ENCODE measurements at places on chromosomes 12 and 14. TPM values are rescaled to one million over a fixed set of nuclear protein-coding genes. Genes with fewer than 3 reads are reported as not detected.

Gene ABCC9
- 28.3 TPM for total RNA-seq

Gene ZFP36L1
- 47.1 TPM for total RNA-seq

DNA sequence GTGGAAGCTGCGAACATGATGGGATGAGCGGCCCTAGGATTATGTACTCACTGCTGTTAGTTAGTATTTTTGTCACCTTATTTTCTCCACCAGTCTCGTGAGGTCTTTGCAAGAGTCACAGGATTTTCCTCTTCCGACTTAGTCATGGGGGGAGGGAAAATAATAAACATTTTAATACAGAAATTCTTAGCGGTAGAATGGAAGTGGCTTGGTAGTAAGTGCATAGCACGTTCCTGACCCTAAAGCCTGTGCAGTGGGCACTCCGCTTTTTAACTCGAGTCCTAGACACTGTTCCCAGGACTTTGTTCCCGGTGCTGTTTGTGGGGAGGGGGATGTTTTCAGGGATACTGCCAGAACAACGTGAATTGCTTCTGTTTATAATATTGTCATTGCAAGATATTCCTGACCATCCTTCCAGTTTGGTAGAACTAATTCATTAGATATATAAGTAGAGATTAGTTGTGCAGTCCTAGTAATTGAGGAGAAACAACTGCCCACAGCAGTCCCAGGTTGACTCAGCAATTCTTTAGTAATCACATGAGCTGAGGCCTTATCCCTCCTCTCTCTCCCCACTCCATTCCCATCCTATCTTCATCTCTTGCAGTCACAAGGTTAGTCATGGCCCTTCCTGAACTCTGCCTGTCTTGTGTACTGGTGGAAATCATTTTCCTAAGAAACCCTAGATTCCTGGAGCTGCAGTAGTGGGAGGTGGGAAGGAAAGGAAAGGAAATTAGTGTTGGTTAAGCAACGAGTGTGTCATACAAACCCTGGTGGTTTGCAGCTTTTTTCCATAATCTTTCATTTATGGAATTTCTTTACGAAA is 799 bp downstream of the SLC38A6 start:
- peak overlapping the region; percentile 96 for H3K27ac ChIP-seq
- peak overlapping the region; percentile 91 for H3K4me3 ChIP-seq
- peaks cover 13% of the 10 kb centered on the region for H3K36me3 ChIP-seq
- peak; percentile 65 for DNase-seq

Gene SLC6A13
- not detected for total RNA-seq

DNA sequence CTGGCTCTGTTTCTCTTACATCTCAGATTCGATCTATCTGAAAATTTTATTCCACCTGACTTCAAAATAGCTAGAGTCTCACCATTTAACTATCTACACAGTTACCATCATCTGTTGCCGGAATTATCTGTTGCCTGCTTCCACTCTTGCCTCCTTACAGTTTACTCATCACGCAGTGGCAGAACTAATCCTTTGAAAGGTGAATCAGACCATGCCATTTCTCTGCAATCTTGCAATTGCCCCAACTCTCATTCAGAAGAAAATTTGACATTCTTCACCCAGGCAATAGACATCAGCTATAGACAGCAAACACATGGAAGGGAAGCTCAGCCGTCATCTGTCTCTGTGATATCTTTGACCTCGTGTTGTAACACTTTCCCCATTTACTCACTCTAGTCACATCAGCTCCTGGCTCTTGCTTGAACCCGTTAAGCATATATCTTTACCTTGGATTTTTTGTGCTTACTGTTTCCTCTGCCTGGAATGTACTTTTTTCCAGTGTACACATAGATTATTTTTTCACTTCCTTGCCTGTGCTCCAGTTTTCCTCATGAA is 85.5 kb downstream of the PDE3A start:
- DNase-seq: no peak
- peaks cover 34% of the 10 kb centered on the region for H3K4me1 ChIP-seq
- H3K27ac ChIP-seq: no peak overlapping the region
- H3K27me3 ChIP-seq: no peaks in the 10 kb centered on the region

Gene EP400
- 14.5 TPM for total RNA-seq

DNA sequence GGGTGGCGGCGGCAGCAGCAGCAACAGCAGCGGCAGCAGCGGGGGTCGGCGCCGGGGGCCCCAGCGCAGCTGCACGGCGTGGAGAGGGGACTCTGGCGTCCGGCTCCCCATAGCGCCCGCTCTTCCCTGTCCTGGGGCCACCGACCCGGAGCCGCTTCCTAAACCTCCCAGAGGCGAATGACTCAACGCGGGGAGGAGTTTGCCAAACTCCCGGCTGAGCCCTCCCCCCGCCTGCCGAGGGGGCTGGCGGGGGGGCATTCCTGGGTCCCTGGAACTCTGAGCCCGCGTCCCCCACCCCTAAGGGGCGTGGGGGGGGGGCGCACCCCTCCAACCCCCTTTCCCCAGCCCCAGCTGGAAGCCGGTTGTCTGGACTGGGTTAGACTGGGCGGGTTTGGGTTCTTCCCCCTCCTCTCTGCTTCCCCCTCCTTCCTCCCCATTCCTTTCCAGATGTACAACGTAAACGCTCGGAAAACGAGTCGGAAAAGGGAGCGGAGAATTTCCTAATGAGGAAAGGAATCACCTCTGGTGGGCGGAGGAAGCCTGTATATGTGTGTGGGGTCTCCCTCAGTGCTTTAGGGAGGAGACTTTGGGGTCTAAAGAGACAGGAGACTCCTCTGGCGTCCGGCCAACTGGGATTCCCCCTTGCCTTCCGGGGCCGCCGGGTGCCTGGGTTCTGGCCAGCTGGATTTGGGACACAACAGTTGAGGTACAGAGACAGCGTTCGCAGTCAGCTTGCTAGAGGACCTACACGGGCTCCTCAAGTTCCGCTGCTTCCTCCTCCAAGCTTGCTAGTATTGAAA is at the start of gene ITGA5:
TSS of gene ITGA5 (minus strand) at position 179 of the 800 bp plus-strand sequence. CDS start at position 111, 68 bp downstream.
- peak; percentile 98 for DNase-seq
- H3K4me3 ChIP-seq: peak within 1 kb of the TSS; percentile 80
- peaks cover 75% of the 10 kb centered on the region for H3K4me1 ChIP-seq

DNA sequence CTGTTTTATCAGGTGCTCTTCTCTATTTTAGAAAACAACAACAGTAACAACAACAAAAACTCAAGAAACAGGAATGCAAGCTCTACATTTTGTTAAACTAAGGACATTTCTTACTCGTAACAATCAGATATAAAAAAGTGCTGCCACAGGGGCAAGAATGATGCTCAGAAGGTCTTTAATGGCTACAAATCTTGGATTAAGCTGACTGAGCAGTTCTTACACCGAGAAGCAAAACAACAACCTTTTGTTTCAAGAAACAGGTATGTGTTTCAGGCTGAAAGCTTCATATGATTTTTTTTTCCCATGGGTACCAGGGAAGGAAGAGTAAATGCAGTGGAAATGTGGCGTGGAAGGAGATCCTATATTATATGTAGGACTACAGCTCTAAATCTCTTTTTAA is 786.8 kb upstream of the FBXO33 start:
- H3K36me3 ChIP-seq: no peaks in the 10 kb centered on the region
- no peaks in the 10 kb centered on the region for H3K4me1 ChIP-seq

GRCh38 chr14:89215531-89215930 is 201.5 kb downstream of the FOXN3 start:
- no peaks in the 10 kb centered on the region for H3K36me3 ChIP-seq
- no peak overlapping the region for H3K4me3 ChIP-seq
- no peak overlapping the region for H3K27ac ChIP-seq

- H3K36me3 ChIP-seq: no peaks in the 10 kb centered on the region
- no peak for DNase-seq
- no peaks in the 10 kb centered on the region for H3K4me1 ChIP-seq
- H3K27ac ChIP-seq: no peak overlapping the region
- peaks cover 50% of the 10 kb centered on the region for H3K27me3 ChIP-seq
- no peak overlapping the region for H3K4me3 ChIP-seq
These were observed 641 bp upstream of the ASCL1 start for GRCh38 chr12:102956738-102957327.

Gene ANGEL1
- total RNA-seq: 9.7 TPM

GRCh38 chr14:33432407-33433023 is 493.8 kb downstream of the NPAS3 start:
- no peak overlapping the region for H3K27ac ChIP-seq
- H3K4me3 ChIP-seq: no peak overlapping the region
- DNase-seq: no peak
- H3K36me3 ChIP-seq: no peaks in the 10 kb centered on the region

DNA sequence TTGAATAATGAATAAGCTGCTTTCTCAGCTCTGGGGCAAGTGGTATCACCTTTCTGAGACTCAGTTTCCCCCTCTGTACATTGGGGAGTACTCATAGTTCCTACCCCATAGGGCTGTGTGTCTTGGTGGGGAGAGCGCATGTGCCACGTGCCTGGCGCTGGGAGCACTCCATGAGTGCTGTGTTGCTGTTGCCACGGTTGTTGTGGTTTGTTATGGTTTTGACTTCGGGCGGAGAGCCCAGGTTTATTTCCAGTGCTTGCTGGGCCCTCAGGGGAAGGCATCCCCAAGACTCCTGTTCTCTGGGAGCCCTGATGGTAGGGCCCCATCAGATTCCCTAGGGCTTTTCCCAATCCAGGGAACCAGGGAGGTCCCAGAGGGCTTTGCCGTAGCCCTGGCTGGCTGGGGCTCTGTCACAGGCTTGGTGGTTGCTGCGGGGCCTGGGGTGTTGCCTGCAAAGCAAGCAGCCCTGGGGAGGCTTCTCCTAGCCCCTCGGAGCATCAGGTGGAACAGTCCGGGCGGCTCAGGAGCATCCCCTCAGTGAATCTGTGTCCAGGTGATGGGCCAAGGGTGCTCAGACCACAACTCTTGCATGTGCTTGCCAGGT is 18.6 kb downstream of the SH2B3 start:
- H3K27ac ChIP-seq: peak overlapping the region; percentile 75
- DNase-seq: peak; percentile 92
- H3K27me3 ChIP-seq: no peaks in the 10 kb centered on the region
- peaks cover 34% of the 10 kb centered on the region for H3K4me1 ChIP-seq
- peaks cover 40% of the 10 kb centered on the region for H3K36me3 ChIP-seq

DNA sequence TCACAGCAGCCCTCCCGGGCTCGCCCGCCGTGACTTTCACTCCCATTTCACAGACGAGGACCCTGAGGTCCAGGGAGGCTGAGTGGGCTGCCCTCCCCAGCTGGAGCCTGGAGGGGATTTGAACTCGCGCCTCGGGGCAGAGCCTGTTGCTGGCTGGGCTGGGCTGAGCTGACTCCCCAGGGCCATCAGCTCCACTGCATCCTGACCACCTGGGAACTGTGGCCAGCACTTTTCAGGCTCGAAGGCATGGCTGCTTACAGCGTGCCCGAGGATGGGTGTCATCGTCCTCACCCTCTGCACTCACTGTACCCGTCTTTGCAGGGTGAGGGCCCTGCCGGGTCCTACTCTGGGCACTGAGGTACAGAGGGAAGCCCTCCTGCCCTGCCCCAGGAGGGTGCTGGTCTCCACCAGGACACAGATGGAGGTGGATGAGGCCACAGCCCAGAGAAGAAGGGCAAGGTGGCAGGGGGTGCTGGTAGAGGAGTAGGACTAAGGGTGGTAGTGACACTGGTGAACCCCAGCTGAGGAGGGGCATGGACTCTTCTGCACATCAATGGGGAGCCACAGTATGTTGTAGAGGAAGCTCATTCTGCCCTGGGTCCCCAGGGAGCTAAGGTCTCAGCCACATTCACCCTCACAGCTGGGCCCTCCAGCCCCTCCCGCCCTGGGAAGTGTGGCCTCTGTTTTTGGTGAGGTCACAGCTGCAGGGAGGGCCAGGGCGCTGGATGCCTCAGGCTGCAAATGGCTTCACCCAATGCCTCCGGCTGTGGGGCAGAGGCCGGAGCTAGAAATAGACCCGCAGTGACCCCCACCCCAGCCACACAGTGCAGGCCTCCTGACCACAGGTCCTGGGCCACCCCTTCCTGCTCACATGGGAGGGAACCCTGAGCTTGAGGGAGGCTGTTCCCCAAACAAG is 365.1 kb upstream of the SFSWAP start:
- H3K4me1 ChIP-seq: no peaks in the 10 kb centered on the region
- H3K27ac ChIP-seq: no peak overlapping the region
- H3K27me3 ChIP-seq: no peaks in the 10 kb centered on the region
- DNase-seq: no peak
- H3K36me3 ChIP-seq: no peaks in the 10 kb centered on the region
- no peak overlapping the region for H3K4me3 ChIP-seq

DNA sequence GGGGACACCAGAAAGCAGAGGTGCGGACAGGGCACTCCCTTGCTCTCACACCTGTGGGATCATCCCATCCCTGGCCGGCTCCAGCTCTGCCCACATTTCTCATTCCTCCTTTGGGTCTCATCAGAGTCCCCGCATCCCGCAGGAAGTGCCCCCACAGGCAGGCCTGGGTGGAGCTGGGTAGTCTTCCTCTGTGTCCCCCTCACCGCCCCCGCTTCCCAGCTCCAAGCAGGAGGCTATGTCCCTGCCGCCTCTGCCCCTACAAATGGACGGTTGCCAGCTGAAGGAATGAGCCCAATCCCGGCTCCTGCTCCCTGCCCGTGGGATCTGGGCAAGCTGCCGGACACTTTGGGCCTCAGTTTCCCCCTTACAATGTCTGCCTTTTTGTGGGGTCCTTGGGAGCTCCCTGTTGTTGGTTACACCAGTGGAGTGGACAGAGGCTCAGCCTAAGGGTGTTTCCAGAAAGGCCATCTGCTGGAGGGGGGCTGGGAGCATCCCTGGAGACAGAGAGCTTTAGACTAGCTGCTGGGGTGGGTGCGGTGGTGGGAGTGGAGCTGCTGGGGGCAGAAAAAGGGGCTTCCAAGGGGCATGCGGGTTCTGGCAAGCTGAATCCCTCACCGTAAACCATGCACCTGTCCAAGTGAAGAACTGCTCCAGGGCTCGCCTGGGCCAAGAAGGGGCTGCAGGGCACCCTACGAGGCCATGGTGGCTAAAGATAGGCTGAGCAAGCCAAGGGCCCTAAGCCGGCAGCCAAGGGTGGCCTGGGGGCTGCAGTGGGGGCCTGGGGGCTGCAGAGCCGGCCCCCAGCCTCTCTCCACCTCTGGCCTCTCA is 7.9 kb upstream of the GPR132 start:
- H3K27ac ChIP-seq: no peak overlapping the region
- peak; percentile 82 for DNase-seq
- H3K36me3 ChIP-seq: no peaks in the 10 kb centered on the region
- peaks cover 16% of the 10 kb centered on the region for H3K27me3 ChIP-seq
- H3K4me3 ChIP-seq: no peak overlapping the region

GRCh38 chr14:36192530-36192929 is 16.0 kb upstream of the PTCSC3 start:
- no peak for DNase-seq
- no peaks in the 10 kb centered on the region for H3K27me3 ChIP-seq
- no peak overlapping the region for H3K4me3 ChIP-seq
- H3K27ac ChIP-seq: no peak overlapping the region
- no peaks in the 10 kb centered on the region for H3K4me1 ChIP-seq

- H3K27ac ChIP-seq: peak overlapping the region; percentile 70
- H3K4me3 ChIP-seq: peak overlapping the region; percentile 45
- H3K4me1 ChIP-seq: peaks cover 42% of the 10 kb centered on the region
- H3K27me3 ChIP-seq: no peaks in the 10 kb centered on the region
- H3K36me3 ChIP-seq: peaks cover 3% of the 10 kb centered on the region
- peak; percentile 43 for DNase-seq
These were observed 95.7 kb downstream of the SCN8A start for GRCh38 chr12:51686727-51687126.
